Left colon (tissue), 2 donors: ENCODE measurements at places on chromosomes 6 and 20. TPM values are rescaled to one million over a fixed set of nuclear protein-coding genes. Genes with fewer than 3 reads are reported as not detected.

The EGFL8 gene
- 13.7 TPM for total RNA-seq

The CDH26 gene
- 0.43 TPM for total RNA-seq

The MDFI gene
- total RNA-seq = 1.1 TPM

The COL10A1 gene
- not detected for total RNA-seq

The FNDC11 gene
- total RNA-seq = not detected

The SCRT2 gene
- not detected for total RNA-seq

The RPS21 gene
- 1,291 TPM for total RNA-seq

The OPRM1 gene
- total RNA-seq = not detected
